ENCODE measurements at places on chromosomes 7 and 10.

DNA sequence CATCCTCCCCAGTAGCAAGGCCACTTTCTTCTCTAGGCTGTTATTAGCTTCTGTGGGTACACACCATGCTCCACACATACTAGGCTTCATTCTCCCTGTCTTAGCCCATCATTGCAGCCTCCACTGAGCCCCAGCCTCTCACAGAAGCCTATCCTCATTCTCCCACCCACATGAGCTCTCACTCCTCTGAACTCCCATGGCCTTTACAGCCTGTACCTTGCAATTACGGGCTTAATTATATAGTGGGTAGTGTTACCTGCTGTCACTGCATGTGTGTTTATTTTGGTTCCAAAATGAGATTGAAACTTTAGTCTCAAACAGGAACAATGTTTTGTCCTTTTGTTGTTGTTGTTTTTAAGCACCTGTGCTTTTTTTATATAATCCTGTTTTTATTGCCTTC lies 460.0 kb downstream of the KCNMA1 start:
- DNase-seq, result no peak

- DNase-seq, result no peak
These were observed 208.5 kb downstream of the RNLS start for GRCh38 chr10:88374392-88375175.

- DNase-seq, result no peak
These were observed 30.8 kb upstream of the ZNF488 start for GRCh38 chr10:47414752-47415519.

DNA sequence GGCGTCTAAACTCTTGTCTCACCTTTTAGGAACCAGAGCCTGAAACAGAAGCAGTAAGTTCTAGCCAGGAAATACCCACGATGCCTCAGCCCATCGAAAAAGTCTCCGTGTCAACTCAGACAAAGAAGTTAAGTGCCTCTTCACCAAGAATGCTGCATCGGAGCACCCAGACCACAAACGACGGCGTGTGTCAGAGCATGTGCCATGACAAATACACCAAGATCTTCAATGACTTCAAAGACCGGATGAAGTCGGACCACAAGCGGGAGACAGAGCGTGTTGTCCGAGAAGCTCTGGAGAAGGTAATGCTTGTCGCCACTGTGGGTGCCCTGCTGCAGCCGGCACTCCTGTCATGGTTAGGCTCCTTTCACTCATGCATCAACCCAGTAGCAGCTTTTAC lies 113.1 kb downstream of the ZMYND11 start:
- no peak for DNase-seq

DNA sequence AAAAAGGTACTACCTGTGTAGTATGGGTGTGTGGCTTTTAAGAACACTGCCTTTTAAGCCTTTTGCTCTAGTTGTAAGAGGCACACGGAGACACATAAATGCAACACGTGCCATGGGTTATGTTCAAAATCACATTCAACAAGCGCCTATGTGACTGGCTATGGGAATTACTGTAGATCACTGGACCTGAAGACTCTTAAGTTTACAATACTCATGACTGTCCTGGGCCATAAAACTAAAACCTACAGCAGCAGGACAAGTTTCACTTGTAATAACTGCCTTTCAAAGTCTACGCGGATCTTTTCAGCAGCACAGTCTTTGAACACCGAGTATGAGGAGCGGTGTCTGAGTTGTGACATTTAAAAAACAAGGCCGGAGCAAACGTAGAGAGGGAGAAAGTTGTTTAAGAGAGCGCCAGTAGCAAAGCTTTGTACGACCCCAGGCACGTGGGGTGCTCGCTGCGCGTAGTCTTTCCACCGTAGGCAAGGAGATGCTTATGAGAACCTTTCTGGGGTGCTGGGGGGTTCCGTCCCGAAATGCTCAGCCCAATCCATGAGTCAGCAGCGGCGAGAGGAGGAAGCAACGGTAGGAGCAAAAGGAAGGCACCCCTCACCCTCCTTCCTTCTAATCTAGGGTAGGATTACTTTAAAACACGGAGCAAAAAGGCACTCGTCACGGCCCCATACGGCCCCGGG lies 662 bp downstream of the DNAJC2 start:
- DNase-seq, result peak; percentile 10

- no peak for DNase-seq
These were observed 114.1 kb downstream of the RNF216 start for GRCh38 chr7:5667391-5667790.

DNA sequence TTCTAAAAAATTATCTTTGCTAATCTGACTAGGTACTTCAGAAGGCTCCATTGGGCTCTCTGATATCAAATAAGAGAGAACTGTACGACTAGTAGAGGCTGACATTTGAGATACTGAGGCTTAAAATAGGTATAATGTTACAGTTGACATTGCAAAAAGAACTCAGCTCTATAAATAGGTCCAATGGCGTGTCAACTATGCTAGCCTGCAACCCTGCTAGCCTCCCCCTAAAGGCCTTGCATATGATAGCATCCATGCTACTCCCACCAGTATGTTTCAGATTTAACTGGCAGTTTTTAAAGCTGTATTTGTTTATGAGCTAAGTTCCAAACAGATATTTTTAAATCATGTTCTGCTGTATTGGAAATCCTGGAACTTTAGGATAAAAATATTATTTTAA lies at the start of gene PPP1R3A:
Gene PPP1R3A (minus strand): TSS at position 64 of the 400 bp plus-strand sequence. CDS start 13 bp downstream, at position 51.
- DNase-seq, result no peak

- no peak for DNase-seq
These were observed 774 bp downstream of the SEM1 start for GRCh38 chr7:96708872-96709271.

GRCh38 chr10:62182595-62182994 lies 86.0 kb downstream of the RTKN2 start:
- DNase-seq, result no peak

- no peak for DNase-seq
These were observed 128.4 kb downstream of the NRBF2 start for GRCh38 chr10:63261496-63261895.

DNA sequence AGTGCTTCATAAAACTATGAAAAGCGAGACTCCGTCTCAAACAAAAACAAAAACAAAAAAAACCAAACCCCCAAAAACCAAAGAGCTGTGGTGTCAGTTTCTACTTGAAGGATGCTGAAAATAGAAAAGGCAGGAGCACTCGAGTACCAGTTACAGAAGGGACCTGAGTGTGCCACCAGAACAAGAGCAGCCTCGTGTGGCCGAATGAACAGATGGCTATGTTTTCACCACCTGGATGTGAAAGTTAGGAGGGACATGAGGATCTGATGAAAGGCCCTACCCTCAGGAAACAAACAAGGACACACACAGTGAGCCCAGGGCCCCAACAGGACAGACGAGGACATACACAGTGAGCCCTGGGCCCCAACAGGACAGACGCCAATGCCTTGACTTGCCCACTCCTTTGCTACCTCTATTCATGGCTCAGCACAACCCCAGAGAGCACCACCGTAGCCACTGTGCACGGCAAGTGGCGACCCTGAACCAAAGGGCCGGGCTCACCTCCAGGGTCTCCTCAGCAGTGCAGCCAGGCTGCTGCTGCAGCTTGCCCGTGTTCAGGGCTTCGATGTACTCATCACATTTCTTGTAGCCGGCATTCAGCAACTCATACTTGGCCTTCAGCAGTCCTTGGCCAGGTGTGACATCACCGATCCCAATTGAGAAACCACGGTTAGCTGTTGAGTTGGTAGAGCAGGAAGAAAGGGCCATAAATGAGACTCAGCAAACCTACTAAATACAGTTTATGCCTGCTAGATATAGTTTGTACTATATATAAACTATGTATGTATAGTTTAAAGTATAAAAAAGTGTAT lies 24.9 kb downstream of the POLR3A start:
- DNase-seq, result no peak

DNA sequence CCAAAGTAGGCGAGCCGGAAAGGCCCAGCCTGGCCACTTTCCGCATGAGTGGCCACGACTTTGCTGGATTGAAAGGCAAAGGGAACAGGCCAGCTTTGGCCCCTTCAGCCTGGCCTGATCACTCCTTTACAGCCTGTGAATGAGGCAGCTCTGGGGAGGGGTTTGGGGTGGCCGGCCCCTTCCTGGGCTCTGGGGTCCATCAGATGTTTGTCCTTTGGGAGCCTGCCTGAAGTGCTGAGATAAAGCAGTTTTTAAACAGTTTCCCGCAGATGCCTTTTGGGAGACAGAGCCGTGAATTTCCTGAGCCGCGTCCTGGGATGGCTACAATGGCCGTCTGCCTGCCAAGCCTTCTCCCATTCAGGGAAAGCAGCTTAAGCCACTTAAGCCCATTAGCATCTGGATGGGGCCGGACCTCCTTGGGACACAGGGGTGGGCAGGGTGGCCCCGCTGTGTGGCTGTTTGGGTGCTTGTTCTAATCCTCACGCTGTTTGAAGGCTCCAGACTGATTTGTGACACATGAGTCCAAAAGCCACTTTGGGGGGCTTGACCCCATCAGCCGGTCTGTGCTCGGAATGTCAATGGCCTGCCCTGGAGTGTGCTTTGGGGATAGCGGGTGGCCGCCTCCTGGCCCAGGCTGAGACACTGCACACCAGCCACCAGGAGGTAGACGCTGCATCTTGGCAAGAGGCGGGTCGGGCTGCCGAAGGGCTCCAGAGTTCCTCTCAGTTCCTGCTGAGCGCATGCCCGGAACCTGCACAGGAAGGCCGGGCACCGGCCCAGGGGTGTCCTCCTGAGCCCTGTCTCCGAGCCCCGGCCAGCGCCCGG lies 38.9 kb downstream of the NKX6-2 start:
- no peak for DNase-seq

DNA sequence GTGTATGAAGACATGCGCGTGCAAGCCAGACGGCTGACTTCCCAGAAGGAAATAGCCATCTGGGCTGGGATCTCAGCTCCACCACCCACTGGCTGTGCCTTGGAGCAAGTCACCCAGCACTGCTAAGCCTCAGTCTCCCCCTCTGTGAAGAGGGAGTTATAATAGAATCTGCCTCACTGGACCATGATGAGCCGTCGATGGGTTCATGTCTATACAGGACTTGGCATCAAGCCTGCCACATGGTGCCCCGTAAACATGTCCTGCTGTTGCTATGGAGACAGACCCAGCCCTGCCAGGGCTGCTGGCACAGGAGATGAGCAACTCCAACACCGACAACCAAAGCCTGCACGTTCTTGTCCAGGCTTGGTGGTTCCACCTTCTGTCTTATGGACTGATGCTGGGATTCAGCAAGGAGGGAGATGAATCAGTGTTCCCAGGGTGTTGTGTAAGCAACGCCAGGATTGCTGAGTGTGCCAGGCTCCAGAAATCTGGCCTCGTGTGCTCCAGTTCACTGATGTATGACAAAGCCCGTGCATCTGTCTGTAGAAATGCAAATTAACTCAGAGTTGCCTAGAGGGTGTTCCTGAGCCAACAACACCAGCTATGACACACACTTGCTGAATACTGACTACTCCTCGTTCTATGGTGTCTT lies 5.6 kb downstream of the GPR15LG start:
- no peak for DNase-seq

- DNase-seq, result no peak
These were observed 75.9 kb upstream of the HGF start for GRCh38 chr7:81845744-81846241.

GRCh38 chr10:78863140-78863905 lies 205.4 kb upstream of the ZMIZ1 start:
- no peak for DNase-seq

GRCh38 chr10:182441-183201 lies 47.4 kb downstream of the ZMYND11 start:
- DNase-seq, result no peak

DNA sequence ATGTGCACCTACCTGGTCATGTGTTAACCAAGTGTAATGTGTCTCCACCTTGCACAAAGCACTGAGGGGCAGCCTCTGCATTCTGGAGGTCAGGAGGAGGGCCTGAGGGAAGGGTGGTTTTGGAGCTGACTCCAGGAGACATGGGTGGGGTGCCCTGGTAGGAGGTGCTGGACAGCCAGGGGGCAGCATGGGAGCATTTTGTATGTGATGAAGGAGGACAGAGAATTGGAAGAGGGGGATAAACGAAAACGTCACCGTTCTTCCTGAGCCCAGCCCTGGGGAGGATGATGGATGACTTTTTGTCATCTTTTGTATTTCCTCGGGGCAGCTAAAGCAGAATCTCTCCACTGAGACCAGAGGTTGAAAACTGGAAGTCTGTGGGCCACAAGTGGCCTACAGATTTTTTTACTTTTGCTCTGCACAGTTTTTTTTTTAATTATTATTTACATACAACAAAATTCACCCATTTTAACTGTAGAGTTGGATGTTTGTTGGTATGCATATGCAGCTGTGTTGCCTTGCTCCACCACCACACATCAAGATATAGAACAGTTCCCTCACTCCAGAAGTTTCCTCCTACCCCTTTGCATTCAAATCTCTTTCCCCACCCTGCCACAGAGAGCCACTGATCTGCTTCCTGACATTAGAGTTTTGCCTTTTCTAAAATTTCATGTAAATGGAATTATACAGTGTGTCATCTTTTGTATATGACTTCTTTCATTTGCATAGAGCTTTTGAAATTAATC lies 242.5 kb downstream of the VTI1A start:
- no peak for DNase-seq

DNA sequence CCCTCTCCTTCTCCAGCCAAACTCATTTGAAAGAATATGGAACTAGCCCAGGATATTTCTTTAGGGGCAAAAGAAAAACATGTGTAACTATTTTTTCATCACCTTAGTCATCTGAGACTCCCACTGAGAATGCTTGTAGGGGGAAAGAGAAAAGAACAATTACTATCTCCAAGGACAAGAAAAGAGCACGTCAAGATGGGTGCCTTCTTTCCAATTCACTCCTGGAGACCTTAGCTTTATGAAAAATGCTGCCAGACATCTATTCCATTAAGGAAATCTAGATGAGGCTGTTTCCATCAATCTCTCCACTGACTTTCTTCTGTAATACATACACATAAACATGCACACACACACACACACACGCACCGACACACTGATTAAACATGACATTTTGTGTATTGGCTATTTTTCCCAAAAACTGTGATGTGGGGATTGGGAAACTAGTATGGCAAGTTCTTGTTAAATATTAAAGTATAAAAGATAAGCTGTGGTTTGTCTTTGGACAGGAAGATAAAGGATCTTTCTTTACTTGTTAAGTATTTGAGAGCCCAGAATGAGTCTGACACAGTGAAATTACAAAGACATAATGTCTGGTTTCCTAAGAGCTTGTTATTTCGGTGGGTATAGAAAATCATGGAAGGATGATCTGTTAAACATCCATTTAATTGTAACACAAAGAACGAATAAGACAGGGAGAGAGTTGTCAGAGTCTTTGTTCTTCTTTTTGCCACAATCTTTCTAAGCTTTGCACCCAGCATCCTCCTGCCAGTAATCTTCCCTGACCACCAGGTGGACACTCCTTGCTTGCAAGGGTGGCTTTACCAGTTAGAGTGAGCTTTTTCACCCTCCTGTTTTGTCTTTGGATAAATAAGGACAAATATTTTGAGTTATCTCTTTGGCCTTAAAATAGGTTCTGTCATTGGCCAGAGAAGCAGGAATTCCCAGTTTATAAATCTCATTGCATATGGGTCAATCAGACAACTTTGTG lies 177.3 kb upstream of the TMEM72 start:
- no peak for DNase-seq

DNA sequence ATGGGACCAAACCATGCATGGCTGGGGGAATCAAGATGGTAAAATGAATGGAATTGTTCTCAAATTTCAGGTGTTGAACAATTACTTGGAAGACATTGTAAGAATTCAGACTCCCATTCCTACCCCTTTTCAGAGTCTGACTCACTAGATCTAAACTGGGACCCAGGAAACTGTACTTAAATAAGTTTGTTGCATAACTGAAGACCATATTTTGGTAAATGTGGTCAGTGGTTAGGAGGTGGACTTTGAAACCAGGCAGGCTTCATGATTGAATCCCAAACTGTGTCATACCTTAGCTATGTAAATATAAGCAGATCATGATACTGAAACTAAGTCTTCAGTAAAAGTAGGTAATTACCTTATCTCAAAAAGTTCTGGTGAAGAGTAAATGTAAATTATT lies 41.7 kb downstream of the ZWINT start:
- no peak for DNase-seq

- no peak for DNase-seq
These were observed 2.0 kb downstream of the MOSPD3 start for GRCh38 chr7:100614308-100614861.

Measured in stimulated activated CD8-positive, alpha-beta memory T cell treated with anti-CD3 and anti-CD28 coated beads, Interleukin-12 subunit alpha, Interleukin-12 subunit beta, amount 100 ng/mL, for 4 hours (primary cell).